ENCODE measurements at places on chromosomes 11 and 22. TPM values are rescaled to one million over a fixed set of nuclear protein-coding genes. Genes with fewer than 3 reads are reported as not detected.

- no peak for DNase-seq
Observed at GRCh38 chr11:75502138-75502537, 23.6 kb downstream of the GDPD5 start.

Gene DEUP1
- not detected for total RNA-seq

DNA sequence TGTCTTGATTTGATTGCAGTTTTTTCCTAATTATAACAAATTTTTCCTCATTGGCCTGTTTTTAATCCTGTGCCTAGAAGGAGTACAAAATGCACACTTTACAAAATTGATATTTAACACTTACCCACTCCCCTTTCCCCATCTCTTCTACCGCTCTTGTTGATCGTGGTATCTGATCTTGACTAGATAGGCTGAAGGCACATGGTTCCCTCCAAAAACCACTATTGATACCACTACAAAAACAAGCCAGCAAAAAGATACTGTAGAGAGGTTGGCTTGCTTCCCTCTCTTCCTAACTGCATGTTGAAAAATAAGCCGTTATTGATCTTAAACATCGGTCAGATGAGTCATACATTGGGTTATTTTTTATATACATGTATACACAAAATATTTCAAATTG, 14.6 kb upstream of the ZNF143 start:
- no peak for DNase-seq

GRCh38 chr11:69403556-69404215, 77.8 kb upstream of the LINC01488 start:
- DNase-seq: no peak

Gene OR8G5
- total RNA-seq: not detected

Gene LARGE2
- total RNA-seq: not detected

DNA sequence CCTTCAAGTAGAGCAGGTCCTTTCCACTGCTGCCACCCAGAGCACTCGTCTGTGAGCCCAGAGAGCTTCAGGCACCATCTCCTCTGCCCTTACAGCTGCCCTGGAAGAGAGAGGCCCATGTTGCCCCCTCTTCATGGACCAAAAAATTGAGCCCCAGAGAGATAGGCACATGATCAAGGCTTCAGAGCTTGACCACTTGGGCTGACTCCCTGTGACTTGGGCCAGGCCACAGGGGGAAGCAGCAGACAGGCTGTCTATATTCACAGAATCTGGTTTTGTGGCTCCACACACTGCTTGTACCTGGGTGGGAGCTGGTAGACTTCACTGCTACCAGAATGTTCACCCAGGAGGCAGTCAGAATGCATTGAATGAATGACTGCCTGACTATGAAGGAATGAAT, 58.2 kb downstream of the SMIM38 start:
- peak; percentile 62 for DNase-seq

Gene SLN
- not detected for total RNA-seq

DNA sequence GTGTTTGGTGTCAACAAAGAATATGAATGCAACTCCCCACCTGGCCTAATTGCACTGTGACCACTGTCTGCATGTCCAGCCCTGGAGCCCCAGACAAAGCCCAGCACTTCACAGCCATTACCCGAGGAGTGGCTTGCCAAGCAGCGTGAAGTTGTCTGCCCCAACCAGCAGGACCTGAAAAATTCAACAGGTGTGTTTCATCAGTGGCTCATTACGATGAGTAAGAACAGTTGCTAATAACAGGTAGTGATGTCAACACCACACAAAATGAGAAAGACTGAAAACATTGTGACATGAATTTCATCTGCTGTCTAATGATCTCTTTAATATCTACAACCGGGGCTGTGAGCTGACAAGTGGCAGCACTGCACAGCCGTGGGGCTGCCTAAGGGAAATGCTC, 10.3 kb downstream of the MRPL21 start:
- peak; percentile 35 for DNase-seq

- DNase-seq: no peak
Observed at GRCh38 chr11:2724653-2725367, 25.0 kb upstream of the KCNQ1OT1 start.

DNA sequence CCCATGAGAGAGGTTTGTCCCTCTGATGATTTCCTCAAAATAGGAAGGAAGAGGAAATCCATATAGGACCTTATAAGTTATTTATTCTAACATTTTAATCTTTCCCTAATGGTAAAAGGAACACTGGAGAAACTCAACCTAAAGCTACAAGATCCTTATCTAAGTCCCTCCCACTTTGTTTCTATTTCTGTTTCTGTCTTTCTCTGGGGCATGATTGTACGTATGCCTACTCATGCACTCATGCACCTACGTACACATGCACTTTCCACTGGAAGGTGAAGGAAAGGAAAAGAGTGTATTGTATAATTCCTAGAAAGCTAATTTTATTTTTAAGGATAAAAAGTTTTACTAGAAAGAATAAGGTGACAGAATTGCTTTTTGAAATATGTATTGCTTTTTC, 125.0 kb downstream of the RAB38 start:
- no peak for DNase-seq

Gene CAPRIN1
- total RNA-seq: 178 TPM
